ENCODE measurements at places on chromosomes 11 and 22.

GRCh38 chr11:60912851-60913528 is 968 bp upstream of the TMEM109 start:
- DNase-seq, result no peak

GRCh38 chr22:46815132-46815531 is 52.7 kb downstream of the TBC1D22A start:
- peak; percentile 89 for DNase-seq

DNA sequence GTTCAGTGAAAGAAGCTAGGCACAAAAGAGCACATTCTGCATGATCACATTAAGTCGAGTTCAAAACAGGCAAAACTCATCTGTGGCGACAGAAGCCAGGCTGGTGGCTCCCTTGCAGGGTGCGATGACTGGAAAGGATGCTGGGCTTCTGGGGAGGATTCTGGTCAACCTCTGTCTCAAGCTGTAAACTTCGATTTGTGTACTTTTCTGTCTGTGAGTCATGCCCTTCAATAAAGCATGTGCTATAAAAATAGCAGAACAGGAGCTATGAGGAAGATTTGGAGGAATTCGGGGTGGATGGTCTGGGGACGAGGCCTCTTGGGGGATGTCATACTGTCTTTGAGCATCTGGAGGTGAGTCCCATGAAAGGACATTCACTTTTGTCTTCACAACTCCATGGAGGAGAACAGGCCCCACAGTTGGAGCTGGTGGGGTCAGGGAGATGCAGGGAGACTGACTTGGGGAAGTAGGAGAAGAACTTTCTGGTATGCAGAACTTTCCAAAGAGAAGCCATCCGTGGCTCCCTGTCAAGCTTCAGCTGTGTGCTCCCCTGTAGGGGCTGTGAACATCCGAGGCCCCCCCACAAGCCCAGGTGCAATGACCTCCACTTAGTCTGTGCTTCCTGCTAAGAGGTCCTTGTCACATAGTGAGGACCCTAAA is 77.8 kb upstream of the LINC01488 start:
- no peak for DNase-seq

DNA sequence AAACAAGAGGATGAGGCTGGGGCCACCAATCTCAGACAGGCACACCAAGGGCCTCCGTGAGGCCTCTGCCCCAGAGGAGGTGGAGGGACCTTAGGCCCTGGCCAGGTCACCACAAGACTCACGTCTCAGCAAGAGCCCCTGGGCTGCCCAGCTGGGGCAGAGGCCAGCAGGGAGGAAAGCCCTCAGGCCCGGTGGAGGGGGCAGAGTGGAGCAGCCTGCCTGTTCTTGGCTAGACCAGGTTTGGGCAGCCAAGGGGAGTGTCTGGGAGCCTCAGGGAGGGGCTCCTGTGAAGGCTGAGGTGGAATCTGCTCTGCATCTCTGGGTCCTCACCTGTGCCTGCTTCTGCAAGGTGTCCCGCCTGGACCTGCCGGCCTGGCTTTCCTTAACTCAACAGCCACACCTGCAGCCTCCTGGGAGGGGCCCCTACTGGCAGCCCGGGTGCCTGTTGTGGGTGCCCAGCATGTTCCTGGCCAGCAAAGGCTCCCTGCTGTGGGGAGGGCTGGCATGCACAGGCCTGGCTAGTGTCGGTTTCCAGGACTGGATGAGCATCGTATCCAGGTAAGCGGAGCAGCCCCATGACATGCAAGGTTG is 11.9 kb downstream of the TTLL12 start:
- no peak for DNase-seq

GRCh38 chr11:43975629-43976028 is 33.2 kb downstream of the C11orf96 start:
- DNase-seq, result no peak

DNA sequence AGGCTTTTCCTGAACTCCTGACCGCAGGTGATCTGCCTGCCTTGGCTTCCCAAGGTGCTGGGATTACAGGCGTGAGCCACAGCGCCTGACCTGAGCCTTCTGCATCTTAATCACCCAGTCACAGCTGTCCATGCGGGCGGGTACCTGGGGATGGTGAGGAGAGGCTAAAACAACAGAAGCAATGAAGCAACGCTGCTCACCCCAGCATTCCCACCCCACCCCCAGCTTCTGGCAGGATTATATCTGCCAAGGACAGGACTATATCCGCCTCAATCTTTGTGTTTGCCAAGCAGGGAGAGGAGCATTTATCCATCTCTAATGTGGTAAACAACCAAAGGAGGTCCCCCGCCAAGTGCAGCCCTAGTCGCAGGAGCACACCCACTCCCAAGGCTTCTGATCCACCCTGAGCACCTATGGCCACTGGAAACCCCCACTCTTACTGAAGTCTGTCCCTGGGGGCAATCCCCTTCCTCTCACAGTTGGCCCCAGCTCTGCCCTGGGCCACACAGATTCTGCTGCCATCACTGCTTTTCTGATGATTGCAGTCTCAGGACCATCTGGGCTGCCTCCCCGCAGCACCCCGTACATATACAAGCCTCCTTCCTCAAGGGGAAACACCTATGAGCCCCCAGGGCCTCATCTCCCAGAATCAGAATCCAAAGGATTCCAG is 8.8 kb upstream of the LGALS2 start:
- no peak for DNase-seq

DNA sequence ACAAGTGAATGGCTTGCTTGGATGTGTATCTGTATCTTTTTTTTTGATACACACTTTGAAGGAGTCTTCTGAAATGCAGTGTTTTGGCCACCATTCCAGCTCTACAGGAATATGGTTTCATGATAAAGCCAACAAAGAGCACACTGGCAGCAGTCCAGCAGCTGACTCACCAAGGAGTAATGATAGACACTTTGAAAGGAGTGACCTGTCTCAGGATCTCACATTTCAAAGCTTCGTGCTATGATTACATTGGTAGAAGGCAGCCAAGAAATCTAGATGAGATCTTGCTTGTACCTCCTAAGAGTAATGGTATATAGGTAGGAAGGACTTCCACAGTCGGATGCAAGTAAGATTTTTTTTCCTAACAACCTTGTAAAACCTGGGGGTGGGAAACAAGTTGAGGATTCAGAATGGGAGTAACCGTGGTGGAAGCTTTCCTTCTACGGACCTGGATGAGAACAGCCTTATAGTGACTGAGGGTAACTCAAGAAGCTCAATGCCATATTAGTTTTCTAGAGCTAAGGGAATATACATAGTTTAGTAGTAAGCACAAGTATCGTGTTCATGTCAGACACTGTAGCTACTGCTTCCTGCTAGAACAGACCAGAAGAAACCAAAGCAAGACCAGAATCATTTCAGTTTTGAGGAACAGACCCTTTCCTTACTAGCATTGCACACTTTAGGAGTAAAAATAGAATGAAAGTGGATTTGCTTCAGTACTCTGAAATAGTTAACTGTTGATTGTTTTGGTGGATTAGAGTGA is 25.0 kb downstream of the MTMR3 start:
- DNase-seq, result peak; percentile 86

GRCh38 chr11:124876818-124877630 is 11.8 kb downstream of the ROBO3 start:
- no peak for DNase-seq

DNA sequence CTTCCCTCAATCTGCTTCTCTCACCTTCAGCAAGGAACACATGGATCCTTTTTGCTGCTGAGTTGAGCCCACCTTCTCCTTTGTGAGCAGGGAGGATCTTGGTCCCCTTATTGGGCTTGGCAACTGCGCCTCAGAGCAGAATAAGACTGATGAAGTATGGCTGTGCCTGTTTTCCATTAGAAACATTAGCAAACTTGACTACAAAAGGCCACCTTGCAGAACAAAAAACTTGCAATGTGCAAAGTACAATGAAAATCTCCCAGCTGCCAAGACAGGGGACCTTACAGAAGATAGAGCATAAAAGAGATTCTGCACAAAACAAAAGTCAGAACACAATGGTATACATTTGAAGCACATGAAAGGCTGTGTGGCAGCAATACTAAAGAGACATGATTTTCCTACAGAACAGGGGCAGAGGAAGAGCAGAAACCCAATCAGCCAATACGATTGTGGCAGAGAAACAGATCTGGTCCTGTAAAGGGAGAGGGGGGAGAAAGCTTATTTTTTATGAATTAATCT is 173.5 kb upstream of the SNX19 start:
- no peak for DNase-seq

DNA sequence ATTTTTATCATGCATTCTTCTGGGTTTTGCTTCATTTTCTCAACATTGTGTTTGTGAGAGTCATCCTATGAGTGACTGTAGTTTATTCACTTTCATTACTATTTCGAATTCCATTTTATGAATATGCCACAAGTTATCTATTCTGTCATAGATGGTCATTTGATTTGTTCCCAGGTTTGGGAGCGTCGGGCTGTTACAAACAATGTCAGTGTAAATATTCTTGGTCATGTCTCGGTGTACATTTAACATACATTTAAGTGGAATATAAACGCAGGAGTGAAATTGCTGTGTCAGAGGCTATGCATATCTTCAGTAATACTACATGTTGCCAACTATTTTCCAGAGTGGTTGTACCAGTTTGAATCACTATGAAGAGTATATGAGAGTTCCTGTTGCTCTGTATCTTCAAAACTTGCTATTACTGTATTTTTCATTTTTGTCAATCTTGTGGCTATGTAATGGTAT is 2.4 kb downstream of the TRIM44 start:
- no peak for DNase-seq

GRCh38 chr11:10955616-10956015 is 97.8 kb upstream of the ZBED5 start:
- no peak for DNase-seq

- peak; percentile 65 for DNase-seq
Observed at GRCh38 chr11:64000026-64000739, 13.9 kb downstream of the OTUB1 start.
